Fibroblast of skin of left quadriceps (primary cell): ENCODE measurements at places on chromosomes 5 and 9.

GRCh38 chr9:91960367-91960766, 10.3 kb upstream of the ROR2 start:
- no peak for DNase-seq

- no peak for DNase-seq
Observed at GRCh38 chr9:124761710-124762109, 9.4 kb downstream of the NR6A1 start.

- DNase-seq: no peak
Observed at GRCh38 chr5:132183723-132184122, 43.9 kb downstream of the P4HA2 start.

DNA sequence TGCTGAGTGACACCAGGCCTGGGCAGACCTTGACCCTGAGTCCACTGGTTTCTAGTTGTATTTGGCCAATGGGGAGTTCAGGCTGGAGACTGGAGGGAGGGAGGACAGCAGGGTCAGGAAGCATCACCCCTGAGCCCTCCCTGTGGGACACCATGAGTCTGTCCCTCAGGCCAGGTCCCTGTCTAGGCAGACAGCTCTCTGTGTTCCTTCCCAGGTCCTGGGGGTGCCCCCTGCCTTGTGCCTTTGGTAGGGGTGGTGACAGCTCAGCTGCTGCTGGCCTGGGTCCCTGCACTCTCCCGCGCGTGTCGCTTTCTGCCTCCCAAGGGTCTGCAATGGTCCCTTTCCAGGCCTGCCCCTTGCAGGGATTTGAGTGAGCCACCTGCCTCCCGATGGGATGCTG, 125.5 kb downstream of the OLFM1 start:
- no peak for DNase-seq

- DNase-seq: no peak
Observed at GRCh38 chr5:169424670-169425378, 123.9 kb upstream of the SLIT3 start.

DNA sequence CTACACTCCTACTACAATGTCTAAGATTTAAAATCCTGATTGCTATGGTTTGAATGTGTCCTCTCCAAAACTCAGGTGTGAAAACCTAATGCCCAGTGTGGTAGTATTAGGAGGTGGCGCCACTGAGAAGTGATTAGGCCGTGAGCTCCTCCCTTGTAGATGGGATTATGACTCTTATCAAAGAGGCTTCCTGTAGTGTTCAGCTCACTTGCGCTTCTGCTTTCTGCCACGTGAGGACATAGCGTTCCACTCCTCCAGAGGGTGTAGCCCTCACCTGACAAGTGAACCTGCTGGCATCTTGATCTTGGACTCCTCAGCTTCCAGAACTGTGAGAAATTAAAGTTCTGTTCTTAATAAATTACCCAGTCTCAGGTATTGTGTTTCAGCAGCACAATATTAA, 33.0 kb upstream of the WHRN start:
- no peak for DNase-seq

- peak; percentile 81 for DNase-seq
Observed at GRCh38 chr5:84016085-84016484, 295.4 kb upstream of the HAPLN1 start.

GRCh38 chr9:103242025-103242424, 246.9 kb downstream of the CYLC2 start:
- no peak for DNase-seq

- DNase-seq: no peak
Observed at GRCh38 chr5:173012882-173013281, 29.3 kb downstream of the ATP6V0E1 start.

DNA sequence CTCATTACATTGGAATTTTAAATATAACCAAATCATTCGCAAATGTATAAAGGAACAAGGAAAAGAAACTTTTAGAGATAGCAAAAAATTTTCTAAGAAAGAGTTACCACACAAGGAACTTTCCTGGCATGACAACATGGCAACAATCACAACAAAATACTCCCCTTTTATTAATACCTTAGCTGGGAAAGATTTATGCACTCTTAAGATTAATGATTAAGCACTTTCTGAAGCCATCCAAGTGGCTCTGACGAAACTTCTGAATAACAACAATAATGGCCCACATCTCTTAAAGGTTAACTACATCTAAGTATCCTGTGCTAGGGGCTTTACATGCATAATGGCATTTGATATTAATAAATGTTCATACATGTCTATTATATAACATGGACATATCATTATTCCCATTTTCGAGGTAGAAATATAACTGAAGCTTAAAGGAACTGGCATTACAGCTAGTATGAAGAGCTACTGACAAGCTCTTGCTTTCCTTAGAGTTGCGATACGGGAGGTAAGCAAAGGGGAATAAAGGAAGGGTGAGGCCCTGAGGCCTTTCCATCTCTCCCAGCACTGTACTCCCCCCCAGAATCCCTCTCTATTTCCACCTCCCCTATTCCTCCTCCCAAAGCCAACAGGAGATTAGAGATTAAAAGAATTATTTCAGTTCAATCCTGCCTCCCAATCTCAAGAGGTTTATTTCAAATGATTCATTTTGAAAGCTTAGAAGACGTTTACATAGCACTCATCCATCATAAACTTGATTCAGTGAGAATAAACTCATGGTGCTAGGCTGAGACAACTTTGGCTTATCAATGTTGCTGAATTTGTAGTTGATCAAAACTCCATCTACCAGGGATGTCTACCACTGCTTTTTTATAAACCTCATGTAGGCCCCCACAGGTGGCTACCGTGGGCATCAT, 9.6 kb downstream of the MTMR12 start:
- no peak for DNase-seq

- no peak for DNase-seq
Observed at GRCh38 chr9:109115931-109116526, 3.7 kb downstream of the TMEM245 start.

DNA sequence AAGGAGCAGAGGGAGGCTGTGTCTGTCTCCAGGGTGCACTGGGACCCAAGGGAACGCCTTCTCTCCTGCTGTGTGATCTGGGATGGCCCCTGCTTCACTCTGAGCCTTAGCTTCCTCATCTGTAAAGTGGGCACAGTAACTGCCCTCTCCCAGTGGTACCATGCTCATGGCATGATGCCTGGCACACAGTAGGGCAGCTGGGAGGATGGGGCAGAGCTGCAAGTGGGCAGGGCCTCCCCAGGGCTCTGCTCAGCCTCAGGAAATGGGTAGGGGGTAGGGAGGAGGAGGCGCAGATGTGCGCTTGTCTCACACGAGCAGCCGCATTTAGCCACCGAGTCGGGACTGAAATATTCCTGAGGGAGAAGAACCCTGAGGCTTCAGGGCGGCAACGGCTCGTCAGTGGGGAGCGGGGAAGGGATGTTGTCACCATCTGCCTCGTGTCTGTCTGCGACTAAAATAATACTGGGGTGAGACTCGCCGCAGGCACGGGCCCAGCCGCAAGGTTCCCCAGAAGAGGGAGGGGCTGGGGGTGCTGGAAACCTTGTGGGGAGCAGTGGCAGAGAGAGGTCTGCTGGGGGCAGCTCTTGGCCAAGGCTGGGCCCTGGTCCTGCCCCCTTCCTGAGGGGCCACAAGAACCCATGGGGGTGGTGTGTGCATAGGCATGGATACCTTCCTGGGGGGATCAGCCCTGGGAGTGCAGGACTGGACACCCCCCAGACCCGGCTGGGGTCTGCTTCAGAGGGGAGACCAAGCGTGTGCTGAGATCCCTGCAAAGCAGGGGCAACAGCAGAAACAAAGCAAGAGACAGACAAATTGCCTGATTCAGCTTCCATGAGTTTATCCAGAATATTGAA, 55.2 kb upstream of the PSD2 start:
- no peak for DNase-seq
